ENCODE measurements at places on chromosomes 3 and 15.
A peak's percentile ranks its signal among the peaks of the same experiment; 100 is the strongest.

- DNase-seq, result no peak
Observed at GRCh38 chr3:64056606-64057180, 33.4 kb upstream of the PSMD6 start.

DNA sequence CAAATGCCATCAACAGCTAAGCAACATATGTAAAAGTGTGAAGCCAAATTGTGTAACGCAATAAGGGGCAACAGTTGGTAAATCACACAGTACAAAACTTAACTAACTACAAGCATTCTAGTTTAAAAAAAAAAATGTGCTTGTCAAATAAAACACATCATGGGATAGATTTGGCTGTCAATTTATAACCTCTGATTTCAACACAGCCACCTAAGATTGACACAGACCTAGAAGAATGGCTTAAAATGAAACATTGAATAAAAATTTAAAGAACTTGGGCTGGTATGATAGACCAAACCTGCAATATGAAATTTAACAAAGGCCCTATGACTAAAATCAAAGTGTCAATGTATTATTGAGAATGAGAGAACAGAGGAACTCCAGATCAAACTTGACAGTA, 148.4 kb downstream of the NR1I2 start:
- no peak for DNase-seq

DNA sequence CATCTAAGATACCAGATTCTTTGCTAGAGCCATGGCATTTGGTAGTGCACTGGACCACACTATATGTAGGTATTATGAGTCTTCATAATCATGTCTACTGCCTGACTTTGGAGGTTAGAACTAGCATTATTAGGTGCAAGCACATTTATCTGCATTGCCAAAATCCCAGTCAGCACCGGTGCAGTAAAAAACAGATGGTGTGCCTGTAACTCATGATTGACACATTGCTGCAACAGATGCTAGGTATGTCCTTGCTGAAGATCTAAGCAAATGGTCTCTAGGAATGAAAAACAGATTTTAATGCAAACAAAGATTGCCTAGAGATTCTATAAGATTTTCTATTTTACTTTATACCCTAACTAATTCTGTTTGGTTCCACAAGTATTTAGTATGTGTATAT, 47.7 kb downstream of the MYO5A start:
- DNase-seq, result no peak

- no peak for DNase-seq
Observed at GRCh38 chr3:133211856-133212255, 173.7 kb downstream of the TMEM108 start.

DNA sequence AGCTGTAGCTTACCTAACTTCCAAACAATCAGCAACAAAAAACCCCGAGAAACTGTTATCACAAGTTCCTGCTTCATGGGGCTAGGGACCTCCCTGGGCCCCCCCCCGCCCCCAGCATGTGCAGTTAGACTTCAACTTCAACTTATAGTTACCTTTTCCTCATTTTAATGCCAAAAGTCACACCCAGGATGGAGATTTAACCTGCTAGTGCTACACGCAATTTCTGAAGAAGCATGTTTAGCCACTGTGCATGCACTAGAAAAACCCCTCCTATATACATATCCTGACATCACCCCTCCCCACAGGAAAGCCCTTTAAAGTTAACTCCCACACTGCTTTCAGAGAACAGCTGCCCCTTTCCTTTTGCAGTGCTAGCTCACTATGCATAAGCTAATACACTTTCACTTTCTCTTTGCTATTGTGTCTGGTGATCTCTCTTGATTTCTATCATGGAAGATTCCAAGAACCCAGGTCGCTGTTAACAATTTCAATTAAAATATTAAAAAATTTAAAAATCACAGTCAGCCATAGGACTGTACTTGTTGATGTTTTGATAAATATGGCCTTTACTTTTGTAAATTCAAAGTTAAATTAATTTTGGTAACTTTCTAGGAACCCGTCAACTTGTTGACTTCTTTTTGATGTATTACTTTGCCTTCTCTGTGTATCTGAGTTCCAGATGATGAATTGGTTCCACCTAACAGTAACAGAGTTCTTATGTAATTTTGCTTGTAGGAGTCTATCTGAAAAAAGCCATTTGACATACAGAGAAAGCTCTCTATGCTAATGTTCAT, 75.2 kb upstream of the ACAD9 start:
- no peak for DNase-seq

GRCh38 chr15:96494505-96494904, 164.0 kb downstream of the NR2F2 start:
- DNase-seq, result no peak

DNA sequence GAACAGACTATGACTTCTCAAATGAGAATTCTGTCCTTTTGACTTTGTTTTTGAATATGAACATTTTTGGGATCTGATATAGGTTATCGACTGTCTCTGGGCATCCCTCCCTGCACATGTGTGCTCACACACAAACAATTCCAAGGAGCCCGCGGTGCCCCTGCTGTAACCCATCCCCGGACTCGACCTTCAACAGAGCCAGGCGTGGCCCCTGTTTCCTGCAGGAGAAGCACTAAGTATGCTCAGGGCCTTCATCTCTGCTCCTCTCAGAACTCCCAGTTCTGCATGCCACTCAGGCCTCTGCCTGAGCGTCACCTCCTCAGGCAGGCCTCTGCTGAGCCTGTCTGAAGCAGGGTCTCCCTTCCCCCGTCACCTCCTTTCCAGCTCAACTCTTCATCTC, 57.6 kb downstream of the NUP210 start:
- no peak for DNase-seq

GRCh38 chr15:83999396-84000135, 236.0 kb upstream of the GOLGA6L4 start:
- no peak for DNase-seq

DNA sequence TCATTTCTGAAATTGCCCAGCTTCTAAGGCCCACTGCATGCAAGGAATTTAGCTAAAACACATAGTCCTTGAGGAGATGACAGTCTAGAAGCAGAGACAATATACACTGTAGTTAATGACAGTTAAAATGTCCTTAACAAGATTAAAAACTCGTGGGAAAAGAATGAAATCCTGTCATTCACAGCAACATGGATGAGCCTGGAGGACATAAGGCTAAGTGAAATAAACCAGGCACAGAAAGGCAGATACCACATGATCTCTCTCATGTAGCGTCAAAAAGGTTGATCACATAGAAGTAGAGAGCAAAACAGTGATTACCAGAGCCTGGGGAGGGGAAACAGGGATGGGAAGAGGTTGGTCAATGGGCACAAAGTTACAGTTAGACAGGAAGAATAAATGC, 36.3 kb upstream of the GOLGA8J start:
- DNase-seq, result no peak

DNA sequence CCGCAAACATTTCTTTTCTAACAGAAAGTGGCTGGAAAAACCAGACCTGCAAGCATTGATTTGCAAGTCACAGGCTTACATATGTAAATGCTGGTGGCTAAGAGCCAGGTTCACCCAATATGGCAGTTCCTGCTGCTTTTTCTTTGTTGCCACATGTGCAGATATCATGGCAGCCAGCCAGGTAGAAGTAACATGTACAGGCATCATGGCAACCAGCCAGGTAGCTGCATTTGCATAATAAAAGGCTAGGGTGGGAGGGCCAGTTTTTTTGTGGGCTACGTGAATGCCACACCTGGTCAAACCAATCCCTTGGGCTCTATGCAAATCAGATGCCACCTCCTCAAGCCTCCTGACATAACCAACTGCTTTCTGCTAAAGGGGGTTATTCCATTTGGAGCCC, 2.8 kb upstream of the SMCO1 start:
- DNase-seq, result no peak

- DNase-seq, result no peak
Observed at GRCh38 chr3:82386647-82387046, 625.2 kb upstream of the GBE1 start.

DNA sequence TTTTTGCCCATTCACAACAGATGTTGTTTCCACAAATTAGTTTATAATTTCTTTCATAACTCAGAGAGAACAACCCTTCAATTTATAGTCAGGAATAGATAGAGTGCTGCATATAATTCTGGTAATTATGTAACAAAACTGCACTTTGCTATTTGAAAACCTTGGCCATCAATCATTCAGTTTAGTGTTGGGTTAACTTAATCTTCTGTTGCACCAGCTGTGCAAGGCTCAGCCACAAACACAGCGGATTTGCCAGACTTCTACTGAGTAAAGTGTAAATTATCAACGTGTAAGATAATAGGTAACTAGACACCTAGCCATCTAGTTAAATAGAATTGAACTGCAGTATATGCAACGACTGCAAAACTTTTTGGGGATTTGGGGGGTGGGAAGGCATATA, 1064.3 kb upstream of the EPHA6 start:
- no peak for DNase-seq

- no peak for DNase-seq
Observed at GRCh38 chr3:49529567-49529966, 24.7 kb upstream of the BSN start.

DNA sequence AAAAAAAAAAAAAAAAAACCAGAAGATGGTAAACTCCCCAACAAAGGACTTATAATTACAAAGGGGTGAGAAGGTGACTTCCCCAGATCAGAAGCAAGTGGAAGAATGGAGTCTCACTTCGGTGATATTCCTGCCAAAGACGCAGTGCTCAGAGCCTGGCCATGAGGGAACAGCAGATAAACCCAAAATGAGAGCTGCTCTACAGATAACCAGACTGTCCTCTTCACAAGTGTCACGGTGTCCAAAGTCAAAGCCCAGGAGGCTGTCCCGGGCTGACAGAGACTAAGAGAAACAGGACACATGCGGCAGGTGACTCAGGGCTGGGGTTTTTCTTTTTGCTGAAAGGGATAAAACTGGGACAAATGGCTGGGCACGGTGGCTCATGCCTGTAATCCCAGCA, 48.8 kb downstream of the HMCES start:
- no peak for DNase-seq

GRCh38 chr3:123803521-123803920, 80.6 kb downstream of the MYLK start:
- no peak for DNase-seq

- no peak for DNase-seq
Observed at GRCh38 chr3:194522579-194523046, 35.8 kb upstream of the ATP13A3 start.

GRCh38 chr3:149942409-149942808, 28.3 kb downstream of the PFN2 start:
- no peak for DNase-seq

- no peak for DNase-seq
Observed at GRCh38 chr3:120652281-120652680, 29.8 kb downstream of the HGD start.

DNA sequence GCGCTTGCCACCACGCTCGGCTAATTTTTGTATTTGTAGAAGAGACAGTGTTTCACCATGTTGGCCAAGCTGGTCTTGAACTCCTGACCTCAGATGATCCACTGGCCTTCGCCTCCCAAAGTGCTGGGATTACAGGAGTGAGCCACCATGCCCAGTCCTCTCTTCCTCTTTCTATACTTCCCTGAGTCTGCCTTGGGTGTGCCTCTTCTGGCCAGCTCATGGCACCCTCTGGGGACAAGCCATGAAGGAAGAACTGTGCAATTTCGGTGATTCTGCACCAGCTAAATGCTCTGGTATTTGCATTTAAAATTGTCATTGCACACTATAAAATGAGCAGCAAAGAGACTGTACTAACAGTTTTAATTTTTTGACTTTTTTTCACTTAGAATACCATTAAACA, 66.6 kb downstream of the IL20RB start:
- no peak for DNase-seq

DNA sequence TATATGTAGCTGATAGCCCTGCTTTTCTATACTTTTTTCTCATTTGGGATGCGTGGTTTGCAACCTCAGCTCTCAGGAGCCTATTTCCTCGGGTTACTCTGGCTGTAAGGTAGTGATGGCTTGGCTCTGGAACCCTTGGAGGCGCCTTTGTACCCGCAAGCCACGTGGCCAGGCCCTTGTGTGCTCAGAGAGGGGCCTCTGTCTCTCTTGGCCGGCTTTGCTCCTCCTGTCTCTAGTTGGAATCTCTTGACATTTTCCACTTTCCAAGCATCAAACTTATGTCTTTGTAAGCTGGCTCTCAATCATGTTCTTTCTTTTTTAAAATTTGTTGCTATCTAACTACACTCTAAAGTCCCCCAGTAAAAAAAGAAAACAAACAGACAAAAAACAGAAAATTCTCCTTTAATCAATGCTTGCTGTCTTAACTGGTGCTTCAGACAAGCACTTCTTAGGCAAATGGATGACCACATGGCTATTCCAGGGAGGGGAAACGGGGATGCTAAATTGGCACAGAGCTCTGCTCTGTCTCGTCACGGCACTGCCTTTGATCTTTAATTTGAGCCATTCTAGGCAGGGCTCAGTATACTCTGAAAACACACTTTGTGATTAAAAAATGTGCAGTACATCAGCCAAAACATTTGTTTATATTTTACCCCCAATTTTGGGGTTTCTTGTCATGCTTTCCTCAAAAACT, 180.4 kb upstream of the NR2E3 start:
- DNase-seq, result no peak

DNA sequence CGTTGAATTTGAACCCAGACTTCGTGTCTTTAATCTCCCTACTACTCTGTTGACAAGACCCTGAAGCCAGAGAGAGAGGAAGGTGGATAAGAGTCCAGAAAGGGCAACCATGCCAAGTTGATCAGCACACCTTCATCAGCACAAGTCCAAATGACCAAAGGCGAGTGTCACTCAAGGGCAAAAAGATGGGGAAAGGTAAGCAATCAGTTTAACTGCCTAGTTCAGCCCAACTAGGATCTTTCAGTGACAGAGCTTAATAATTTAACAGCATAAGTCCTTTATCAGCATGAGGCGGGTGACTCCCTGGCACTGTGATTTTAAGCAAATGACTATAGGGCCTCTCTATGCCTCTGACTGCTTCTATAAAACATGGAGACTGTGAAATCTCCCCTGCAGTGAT, 6.2 kb downstream of the SUCLG2 start:
- DNase-seq, result no peak

GRCh38 chr15:25742776-25743547, 120.2 kb downstream of the ATP10A start:
- no peak for DNase-seq

DNA sequence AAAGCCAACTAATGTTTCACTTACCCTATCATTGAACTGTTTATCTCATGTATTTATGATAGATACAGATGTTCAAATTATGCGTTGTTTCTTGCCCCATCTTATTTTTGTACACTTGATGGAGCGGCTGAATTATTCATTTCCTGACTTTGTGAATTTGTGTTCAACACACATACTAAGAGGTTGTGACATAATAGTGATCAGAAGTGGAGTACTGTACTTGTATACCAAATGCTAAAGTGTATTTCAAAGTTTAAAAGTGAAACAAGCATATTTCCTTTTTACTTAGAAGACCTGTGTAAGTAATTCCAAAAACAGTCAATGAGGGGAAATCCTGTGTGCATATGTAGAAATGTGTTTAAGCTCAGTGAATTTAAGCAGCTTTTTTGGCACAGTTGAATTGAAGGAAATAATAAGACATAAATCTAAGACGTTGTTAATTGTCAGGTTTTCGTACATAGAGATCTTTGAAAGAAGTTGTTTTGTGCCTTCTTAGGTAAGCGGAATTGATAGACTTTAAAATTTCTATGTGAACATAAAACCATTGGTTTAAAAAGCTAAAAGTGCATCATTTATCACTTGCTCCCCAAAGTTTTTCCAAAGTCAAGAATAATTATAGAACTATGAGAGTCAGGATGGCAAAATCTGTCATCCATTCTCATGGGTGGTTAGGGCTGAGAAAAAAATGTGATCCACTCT, 1.9 kb downstream of the NFKBIZ start:
- DNase-seq, result no peak

GRCh38 chr3:115704661-115705338, 81.5 kb downstream of the GAP43 start:
- peak; percentile 21 for DNase-seq
